Activated T-cell treated with anti-CD3 and anti-CD28 coated beads, Interleukin-2, amount 50 U/mL, for 4 hours (primary cell): ENCODE measurements at places on chromosomes 7 and 10. TPM values are rescaled to one million over a fixed set of nuclear protein-coding genes. Genes with fewer than 3 reads are reported as not detected.

- DNase-seq: no peak
Observed at GRCh38 chr7:77223261-77223660, 23.6 kb upstream of the FGL2 start.

DNA sequence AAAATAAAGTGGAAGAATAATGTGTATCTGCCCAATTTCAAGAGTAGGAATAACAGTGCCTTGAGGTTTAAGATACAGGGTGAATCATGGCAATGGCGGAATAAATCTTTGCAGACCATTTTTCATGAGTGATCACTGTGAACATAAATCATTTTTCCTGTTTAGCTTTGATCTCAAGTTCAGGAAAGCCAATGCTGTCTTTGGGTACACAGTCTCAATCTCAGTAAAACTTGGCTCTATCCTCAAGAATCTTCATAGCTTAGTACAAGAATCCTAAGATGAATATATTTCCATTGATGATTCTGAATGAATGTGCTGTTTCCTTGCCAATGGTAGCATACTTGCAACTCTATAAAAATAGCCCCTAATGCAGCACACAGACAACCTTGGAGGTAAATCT lies 6.8 kb downstream of the NAMPT start:
- no peak for DNase-seq

- DNase-seq: no peak
Observed at GRCh38 chr10:97483921-97484320, 14.3 kb downstream of the MMS19 start.

DNA sequence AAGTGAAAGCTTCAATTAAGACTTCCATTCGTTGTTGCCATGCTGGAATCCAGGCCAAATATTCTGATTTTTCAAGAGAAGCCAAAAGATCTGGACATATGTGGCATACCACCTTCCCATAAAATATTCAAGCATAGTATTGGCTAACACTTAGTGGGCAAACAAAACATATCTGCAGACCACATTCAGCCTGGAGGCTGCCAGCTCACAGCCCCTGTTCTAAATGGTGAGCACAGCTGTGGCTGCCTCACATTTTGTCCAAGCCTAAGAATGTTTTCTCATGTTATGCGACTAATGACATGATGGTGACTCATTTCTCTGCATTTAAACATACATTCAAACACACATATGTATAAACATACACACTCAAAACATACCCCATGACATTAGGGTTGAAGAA lies 10.6 kb upstream of the CALU start:
- no peak for DNase-seq

DNA sequence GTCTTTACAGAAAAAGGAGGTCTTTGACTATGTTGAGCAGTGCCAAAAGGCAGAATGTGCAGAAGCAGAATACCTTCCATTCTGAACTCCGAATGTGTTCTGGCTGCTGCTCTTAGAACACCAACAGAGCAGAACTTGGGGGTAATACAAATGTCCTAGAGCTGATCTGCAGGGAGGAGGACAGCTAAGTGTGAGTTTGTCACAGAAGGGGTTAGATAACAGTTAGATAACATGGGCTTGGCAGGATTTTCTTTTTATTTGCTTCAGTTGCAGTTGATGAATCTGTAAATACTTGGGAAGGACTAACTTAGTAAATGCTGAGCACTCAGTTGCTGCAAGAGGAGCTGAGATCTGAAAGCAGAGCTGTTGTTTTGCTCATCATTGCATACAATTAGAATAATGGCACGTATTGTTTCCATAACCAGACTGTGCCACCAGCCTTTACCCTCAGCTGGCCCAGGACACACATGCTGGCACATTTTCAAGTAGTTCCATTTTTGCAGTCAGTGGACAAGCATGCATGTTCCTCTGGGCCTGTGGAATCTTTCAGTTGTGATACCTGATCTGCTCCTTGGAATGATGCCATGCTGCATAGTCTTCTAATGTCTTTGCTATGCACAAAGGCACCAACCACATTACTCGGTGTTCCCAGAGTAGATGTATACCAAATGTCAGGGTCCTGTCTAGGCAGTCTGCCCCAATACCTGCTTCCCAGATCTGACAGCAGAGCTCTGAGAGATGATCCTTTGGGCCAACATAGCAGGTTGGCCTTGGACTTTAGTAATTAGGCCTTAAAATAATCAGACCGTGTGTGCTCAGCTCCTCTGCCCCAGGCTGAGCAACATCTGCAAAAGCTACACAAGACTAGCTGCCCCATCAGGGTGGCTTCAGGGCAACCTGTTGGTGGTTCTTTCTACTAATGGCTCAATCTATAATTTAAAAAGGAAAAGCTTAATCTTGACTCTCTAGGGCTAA lies 55.7 kb downstream of the GSDME start:
- DNase-seq: no peak

GRCh38 chr10:124740369-124741280 lies 3.6 kb downstream of the FAM53B start:
- no peak for DNase-seq

DNA sequence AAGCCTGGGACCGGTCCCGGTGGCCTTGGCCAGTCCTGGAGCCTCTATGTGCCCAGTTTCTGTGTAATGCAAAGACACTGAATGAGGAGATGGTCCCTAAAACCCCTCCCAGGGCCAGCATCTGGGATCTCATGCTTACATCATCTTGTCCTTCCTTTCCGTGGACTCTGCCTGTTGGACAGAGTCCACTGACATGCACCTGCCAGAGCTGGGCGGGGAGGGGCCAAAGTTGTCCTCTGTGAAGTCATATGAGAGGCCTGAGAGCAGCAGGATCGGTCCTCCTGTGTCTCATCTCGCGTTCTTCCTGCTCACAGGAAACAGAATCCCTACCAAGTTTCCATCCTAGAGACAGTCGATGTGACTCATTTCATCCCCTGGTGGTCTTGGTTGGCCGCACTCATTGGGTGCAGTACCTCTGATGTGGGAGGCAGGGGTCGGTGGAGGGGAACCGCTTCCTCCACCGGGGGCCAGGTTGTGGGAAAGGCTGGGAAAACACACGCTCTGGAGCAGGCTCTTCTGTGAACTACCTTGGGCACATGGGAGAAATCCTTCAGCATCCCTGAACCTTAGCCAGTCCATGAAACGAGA lies 389.6 kb upstream of the PODXL start:
- no peak for DNase-seq

DNA sequence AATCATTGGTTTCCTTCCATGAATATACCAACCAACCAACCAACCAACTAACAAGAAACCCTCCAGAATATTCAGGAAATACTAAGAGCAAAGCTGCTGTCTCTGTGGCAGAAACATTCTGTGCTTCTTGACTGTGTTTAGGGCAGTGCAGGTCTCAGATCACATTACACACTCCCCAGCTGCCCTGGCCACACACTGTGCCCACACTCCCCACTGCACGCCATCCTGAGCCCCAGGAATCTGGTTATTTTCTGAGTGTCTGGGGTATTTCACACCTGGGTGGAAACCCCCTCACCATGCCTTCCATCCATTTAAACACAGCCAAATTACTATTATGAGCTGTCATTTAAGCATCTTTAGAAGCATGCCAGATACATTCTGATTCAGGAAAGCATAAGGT lies 183.7 kb upstream of the ANK3 start:
- peak; percentile 25 for DNase-seq

- no peak for DNase-seq
Observed at GRCh38 chr10:49458869-49459268, 63.0 kb upstream of the DRGX start.

DNA sequence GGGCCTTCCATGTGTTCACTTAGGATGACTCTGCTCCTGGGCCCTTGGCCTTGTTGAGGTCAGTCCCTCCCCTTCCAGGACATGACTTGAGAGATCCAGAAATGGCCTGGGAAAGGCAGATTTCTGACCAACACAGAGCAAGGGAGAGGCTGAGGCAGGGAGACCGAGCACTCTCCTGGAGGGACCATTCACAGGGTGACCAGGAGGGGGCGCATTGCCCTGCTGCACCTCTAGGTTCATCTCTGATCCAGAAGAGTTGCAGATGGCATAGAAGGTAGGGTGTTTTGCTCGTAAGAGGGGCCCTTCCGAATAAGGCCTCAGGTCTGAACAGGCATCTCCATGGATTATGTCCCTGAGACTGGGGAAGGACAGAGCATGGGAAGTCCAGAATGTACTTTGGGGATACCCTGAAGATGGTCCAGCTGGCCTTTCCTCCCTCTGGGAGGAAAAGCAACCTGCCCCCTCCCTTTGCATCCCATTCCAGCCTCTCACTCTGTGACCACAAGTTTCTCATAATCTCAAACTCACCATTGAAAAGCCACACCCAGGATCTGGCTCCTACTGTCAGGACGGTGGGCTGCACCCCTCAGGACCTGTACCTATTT lies 6.6 kb downstream of the DMBT1 start:
- DNase-seq: no peak

DNA sequence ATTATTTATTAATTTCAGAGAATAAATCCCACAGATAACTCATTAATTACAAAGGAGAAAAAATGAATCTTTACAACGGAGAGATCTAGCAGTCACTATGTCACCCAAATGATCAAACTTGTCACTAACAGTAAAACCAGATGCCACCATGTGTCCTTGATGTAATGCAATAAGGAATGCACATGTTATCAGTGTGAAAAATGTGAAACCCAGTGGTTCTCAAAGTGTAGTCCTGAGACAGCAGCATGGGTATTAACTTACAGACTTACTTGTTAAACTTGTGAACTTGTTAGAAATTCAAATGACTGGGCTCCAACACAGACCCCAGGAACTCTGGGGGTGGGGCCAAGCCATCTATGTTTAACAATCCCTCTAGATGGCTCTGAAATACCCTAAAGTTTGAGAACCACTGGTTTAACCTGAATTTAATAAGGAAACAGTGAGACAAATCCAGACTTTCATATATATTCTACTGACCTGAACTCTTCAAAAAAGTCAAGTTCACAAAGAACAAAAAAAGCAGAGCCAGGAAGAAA lies 77.4 kb downstream of the RNLS start:
- no peak for DNase-seq

- DNase-seq: no peak
Observed at GRCh38 chr7:114660126-114660486, 245.5 kb downstream of the FOXP2 start.

DNA sequence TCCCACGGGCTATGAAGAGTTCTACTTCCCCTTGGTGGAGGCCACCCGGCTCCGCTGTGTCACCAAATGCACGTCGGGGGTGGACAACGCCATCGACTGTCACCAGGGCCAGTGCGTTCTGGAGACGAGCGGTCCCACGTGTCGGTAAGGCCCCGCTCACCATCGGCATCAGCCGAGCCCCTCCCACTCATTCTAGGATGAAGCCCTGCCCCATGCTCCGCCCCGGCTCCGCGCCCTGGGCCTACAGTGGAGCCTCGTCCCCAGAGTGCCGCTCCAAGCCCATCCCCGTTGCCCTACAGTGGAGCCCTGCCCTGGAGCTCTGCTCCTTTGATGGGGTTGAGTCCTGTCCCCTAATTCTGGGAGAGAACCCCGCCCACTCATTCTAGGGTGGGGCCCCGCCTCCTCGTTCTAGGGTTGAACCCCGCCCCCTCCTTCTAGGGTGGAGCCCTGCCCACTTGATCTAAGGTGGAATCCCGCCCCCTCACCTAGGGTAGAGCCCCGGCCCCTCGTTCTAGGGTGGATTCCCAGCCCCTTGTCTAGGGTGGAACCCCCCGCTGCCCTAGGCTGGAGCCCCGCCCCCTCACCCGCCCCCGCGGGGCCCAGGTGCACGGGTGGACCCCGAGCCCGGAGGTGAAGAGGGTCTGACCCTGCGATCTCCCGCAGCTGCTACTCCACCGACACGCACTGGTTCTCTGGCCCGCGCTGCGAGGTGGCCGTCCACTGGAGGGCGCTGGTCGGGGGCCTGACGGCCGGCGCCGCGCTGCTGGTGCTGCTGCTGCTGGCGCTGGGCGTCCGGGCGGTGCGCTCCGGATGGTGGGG lies 3.4 kb upstream of the MUC12 start:
- peak; percentile 61 for DNase-seq

GRCh38 chr10:75468612-75469005 lies 37.2 kb downstream of the LRMDA start:
- DNase-seq: no peak

- DNase-seq: no peak
Observed at GRCh38 chr7:11605749-11606148, 226.2 kb downstream of the THSD7A start.

- DNase-seq: no peak
Observed at GRCh38 chr10:24483701-24484100, 240.0 kb downstream of the ARHGAP21 start.

- DNase-seq: no peak
Observed at GRCh38 chr7:71019706-71020105, 112.2 kb upstream of the GALNT17 start.

DNA sequence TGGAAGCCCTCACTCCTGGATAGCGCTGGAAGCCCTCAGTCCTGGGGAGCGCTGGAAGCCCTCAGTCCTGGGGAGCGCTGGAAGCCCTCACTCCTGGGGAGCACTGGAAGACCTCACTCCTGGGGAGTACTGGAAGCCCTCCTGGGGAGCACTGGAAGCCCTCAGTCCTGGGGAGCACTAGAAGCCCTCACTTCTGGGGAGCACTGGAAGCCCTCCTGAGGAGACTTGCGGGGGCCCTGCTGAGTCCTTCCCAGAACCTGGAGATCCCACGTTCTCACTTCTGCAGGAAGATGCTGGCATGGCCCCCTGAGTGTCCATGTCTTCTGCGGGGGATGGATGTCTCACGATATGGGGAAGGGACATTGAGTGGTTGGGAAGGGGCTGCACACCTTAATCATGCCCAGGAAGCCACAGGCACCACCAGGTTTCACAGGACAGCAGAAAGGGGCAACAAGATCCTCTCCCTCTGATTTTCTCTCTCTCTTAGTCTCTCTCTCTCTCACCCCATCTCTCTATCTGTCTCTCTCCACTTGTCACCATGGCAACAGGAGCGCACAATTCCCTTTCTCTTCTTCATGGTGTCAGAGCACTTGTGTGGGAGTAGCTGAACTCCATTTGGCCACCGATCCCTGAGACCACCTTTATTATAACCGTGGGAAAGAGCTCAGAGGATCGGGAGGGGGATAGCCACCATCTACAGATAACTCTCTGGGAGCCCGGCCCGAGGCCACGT lies 267.0 kb downstream of the TCERG1L start:
- no peak for DNase-seq

GRCh38 chr7:13179011-13179582 lies 491.7 kb downstream of the ARL4A start:
- DNase-seq: no peak

The EBF3 gene
- not detected for total RNA-seq

The PDK4 gene
- 0.18 TPM for total RNA-seq

The PIK3AP1 gene
- 3.2 TPM for total RNA-seq

The BLNK gene
- total RNA-seq: not detected

The HOXA11 gene
- total RNA-seq: not detected

The ATP6V0A4 gene
- not detected for total RNA-seq

The GPR146 gene
- 0.21 TPM for total RNA-seq
